WTC11 (cell line): ENCODE measurements at places on chromosomes 4 and X. TPM values are rescaled to one million over a fixed set of nuclear protein-coding genes. Genes with fewer than 3 reads are reported as not detected.

CD40LG gene
- total RNA-seq = 0.11 TPM in 1 of 3 replicates, not detected in the others

GPR173 gene
- total RNA-seq = 7.3 to 11.0 TPM (median 9.3 TPM) in 3 replicates

CENPVL1 gene
- 3.1 to 3.7 TPM (median 3.5 TPM) in 3 replicates for total RNA-seq

TKTL1 gene
- total RNA-seq = 0.46 to 0.53 TPM in 2 of 3 replicates, not detected in the other

POU3F4 gene
- total RNA-seq = 3.3 to 3.6 TPM (median 3.6 TPM) in 3 replicates

TLR1 gene
- 0.28 to 0.34 TPM in 2 of 3 replicates, not detected in the other for total RNA-seq

ADAMTS3 gene
- total RNA-seq = 3.2 to 4.4 TPM (median 3.8 TPM) in 3 replicates

GRCh38 chr4:1207603-1208265 is 35.4 kb upstream of the SPON2 start:
- H3K27me3 ChIP-seq = no peaks in the 10 kb centered on the region
- H3K27ac ChIP-seq = no peak overlapping the region
- no peaks in the 10 kb centered on the region for H3K4me1 ChIP-seq
- peaks cover 2% of the 10 kb centered on the region; the same call in 1 of the 2 replicates for H3K36me3 ChIP-seq

DNA sequence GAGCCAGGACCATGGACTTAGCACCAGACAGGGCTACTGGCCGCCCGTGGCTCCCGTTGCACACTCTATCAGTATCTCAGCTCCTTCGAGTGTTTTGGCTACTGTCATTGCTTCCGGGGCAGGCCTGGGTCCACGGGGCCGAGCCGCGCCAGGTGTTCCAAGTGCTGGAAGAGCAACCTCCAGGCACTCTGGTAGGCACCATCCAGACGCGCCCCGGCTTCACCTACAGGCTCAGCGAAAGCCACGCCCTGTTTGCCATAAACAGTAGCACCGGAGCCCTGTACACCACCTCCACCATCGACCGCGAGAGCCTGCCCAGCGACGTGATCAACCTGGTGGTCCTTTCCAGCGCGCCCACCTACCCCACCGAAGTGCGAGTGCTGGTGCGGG is 1.6 kb downstream of the FAT4 start:
- H3K27ac ChIP-seq = no peak overlapping the region
- H3K4me1 ChIP-seq = peaks cover 44% of the 10 kb centered on the region
- peak overlapping the region; percentile 88 for H3K4me3 ChIP-seq
- peak; percentile 52 for DNase-seq
- H3K36me3 ChIP-seq = peaks cover 20% of the 10 kb centered on the region
- H3K27me3 ChIP-seq = peaks cover 34% of the 10 kb centered on the region

- H3K4me3 ChIP-seq = no peak overlapping the region
- peaks cover 31% of the 10 kb centered on the region for H3K4me1 ChIP-seq
- no peak overlapping the region for H3K27ac ChIP-seq
- DNase-seq = no peak
- no peaks in the 10 kb centered on the region for H3K27me3 ChIP-seq
Measured at GRCh38 chrX:87621697-87622096, 104.1 kb downstream of the KLHL4 start.

- H3K27me3 ChIP-seq = no peaks in the 10 kb centered on the region
- no peak overlapping the region for H3K4me3 ChIP-seq
- no peak overlapping the region for H3K27ac ChIP-seq
- H3K4me1 ChIP-seq = peaks cover 4% of the 10 kb centered on the region; the same call in 1 of the 2 replicates
- no peaks in the 10 kb centered on the region for H3K36me3 ChIP-seq
Measured at GRCh38 chr4:95563638-95564337, 15.0 kb upstream of the UNC5C start.

DNA sequence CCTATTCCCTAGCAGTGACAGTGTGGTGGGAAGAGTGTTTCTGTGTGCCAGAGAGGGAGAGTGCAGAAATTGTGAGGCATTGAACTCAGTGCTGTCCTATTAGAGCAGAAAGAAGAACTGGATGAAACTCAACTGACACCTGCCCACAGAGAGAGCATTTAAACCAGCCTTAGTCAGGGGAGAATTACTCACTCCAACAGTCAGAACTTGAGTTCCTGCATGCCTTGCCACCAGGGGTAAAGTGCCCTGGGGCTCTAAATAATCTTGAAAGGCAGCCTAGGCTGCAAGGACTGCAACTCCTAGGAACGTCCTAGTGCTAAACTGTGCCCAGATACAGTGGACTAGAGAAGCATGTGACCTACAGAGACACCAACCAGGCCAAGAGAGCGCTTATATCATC is 12.8 kb downstream of the CYSLTR1 start:
- DNase-seq = no peak
- no peak overlapping the region for H3K27ac ChIP-seq
- H3K4me1 ChIP-seq = peaks cover 4% of the 10 kb centered on the region

GRCh38 chrX:30913492-30913891 is 24.4 kb upstream of the TAB3 start:
- H3K36me3 ChIP-seq = no peaks in the 10 kb centered on the region
- peaks cover 8% of the 10 kb centered on the region for H3K4me1 ChIP-seq
- H3K27me3 ChIP-seq = no peaks in the 10 kb centered on the region
- DNase-seq = no peak
- H3K27ac ChIP-seq = no peak overlapping the region

- H3K36me3 ChIP-seq = peaks cover 33% of the 10 kb centered on the region
- no peaks in the 10 kb centered on the region for H3K27me3 ChIP-seq
- DNase-seq = no peak
- no peak overlapping the region for H3K4me3 ChIP-seq
- H3K4me1 ChIP-seq = peaks cover 55% of the 10 kb centered on the region
- H3K27ac ChIP-seq = no peak overlapping the region
Measured at GRCh38 chr4:12612876-12613275, 871.3 kb downstream of the RAB28 start.

GRCh38 chr4:173038192-173038896 is 130.3 kb upstream of the GALNT7 start:
- peaks cover 58% of the 10 kb centered on the region for H3K4me1 ChIP-seq
- DNase-seq = no peak
- no peaks in the 10 kb centered on the region; the same call in none of the 2 replicates for H3K36me3 ChIP-seq
- no peaks in the 10 kb centered on the region; the same call in 1 of the 2 replicates for H3K27me3 ChIP-seq
- H3K27ac ChIP-seq = peak overlapping the region; percentile 71

- no peak overlapping the region for H3K4me3 ChIP-seq
- no peaks in the 10 kb centered on the region for H3K27me3 ChIP-seq
- no peak for DNase-seq
- peaks cover 22% of the 10 kb centered on the region for H3K4me1 ChIP-seq
- peaks cover 4% of the 10 kb centered on the region for H3K36me3 ChIP-seq
Measured at GRCh38 chr4:86981789-86982188, 47.0 kb downstream of the AFF1 start.

DNA sequence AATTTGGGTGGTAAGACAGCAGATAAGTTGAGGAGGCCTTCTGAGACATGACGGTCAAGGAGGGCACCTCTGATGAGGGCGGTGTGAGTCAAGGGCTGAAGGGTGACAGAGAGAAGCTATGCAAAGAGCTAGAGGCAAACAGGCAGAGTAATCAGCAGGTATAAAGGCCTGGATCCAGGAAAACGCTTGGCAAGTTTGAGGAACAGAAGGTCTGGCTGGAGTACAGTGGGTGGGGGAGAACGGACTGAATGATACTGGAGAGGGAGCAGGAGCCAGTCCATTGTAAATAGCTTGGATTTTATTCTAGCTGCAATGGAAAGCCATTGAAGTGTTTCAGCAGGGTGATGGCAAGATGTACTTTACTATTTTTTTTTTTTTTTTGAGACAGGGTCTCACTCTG is 39.3 kb downstream of the RAB33B start:
- no peak overlapping the region for H3K4me3 ChIP-seq
- no peaks in the 10 kb centered on the region for H3K27me3 ChIP-seq
- no peak for DNase-seq
- H3K27ac ChIP-seq = peak overlapping the region; percentile 4; the same call in 1 of the 2 replicates
- H3K4me1 ChIP-seq = peaks cover 11% of the 10 kb centered on the region
- no peaks in the 10 kb centered on the region for H3K36me3 ChIP-seq

DNA sequence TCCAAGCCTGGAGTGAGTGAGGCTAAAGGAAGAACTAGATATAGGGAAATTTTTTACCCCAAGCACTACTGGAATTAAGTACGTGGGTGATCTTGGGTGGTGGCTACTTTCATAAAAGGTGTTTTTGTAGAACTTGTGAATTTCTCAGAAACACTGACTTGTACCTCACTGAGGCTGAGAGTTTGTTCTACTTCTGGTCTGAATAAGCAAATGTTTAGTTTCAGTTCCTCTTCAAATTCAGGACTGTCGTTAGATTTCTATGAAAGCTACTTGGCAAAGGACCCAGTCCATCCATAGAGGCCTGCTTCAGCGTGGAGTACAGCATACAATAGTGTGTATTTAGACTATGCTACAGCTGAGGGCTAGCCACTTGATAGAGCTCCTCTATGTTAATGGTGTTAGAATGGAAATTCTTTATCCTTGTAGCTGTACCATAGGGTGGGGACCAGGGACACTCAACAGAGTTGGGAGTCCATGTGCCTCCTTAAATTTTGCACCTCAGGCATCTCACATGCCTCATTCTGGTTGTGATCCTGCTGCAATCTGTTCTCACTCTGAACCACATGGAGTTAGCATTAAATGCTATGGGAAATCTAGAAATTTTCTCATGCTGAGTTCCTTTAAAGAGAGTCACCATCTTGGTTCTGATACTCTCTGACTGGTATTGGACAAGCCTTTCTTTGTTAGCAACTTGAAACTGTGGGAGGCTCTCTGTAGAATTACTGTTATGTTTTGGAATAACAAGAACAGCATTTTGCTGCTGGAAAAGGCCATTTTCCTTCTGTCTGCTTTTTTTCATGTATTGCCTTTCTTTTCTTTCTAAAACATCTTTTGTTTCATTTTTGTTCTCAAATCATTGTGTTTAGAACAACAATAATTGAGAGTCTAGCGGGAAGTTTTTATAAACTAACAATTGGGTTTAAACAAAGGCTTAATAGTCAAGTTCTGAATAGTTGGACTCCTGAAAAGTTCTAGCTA is 86.8 kb downstream of the PDGFRA start:
- H3K36me3 ChIP-seq = no peaks in the 10 kb centered on the region
- H3K4me1 ChIP-seq = peaks cover 4% of the 10 kb centered on the region; the same call in 1 of the 2 replicates
- no peaks in the 10 kb centered on the region; the same call in 1 of the 2 replicates for H3K27me3 ChIP-seq
- DNase-seq = no peak
- no peak overlapping the region for H3K4me3 ChIP-seq

- no peak overlapping the region for H3K4me3 ChIP-seq
- no peak for DNase-seq
- no peaks in the 10 kb centered on the region for H3K36me3 ChIP-seq
- peaks cover 13% of the 10 kb centered on the region for H3K4me1 ChIP-seq
- no peak overlapping the region for H3K27ac ChIP-seq
Measured at GRCh38 chr4:3701271-3701734, 64.9 kb upstream of the ADRA2C start.

DNA sequence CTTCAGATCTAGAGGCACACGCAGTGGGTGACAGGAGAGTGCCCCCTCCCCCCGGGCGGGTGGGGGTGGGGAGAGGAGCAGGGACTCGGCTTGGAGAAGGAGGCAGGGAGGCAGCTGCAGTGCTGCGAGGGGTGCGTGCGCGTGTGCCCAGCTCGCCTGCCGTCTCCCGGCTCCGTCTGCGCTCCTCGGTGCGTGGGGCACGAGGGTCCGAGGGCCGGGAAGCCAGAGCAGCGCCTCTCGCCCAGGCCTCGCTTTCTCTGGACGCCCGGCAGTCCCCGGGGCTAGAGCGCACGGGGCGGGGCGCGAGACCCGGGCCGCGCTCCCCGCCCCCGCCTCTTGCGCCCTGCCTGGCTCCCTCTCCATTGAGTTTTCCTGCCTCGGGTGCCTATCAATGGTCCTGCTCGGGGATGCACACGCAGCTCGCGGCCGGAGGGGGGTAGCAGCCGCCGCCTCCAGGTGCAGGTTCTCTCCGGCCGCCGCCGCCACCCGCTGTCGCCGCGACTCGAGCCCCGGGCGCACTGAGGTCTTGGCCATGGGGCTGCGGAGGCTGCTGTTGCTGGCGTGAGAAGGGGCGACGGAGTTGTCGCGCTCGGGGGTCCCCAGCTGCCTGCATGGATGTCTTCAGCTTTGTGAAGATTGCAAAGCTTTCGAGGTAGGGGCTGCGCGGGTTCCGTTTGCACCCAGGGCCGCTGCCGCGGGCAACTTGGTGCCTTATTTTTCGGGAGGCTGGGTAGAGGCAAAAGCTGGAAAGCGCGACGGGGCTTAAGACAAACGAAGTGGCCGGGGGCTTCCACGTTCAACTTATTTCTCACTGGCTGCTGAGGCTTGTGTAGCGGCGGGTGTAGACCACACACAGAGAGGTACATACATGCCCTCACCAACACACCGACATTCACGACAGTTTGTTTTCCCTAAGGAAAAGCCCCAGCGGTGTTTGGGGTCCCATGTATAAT is at the start of gene FRMPD4:
FRMPD4 (plus strand) TSS at position 113 of the 953 bp plus-strand sequence; CDS start at position 612, 499 bp downstream.
- H3K4me3 ChIP-seq = peak within 1 kb of the TSS; percentile 90
- H3K36me3 ChIP-seq = no peaks in the 10 kb centered on the region
- H3K4me1 ChIP-seq = peaks cover 20% of the 10 kb centered on the region
- peak; percentile 56 for DNase-seq
- no peak within 1 kb of the TSS for H3K27ac ChIP-seq

DNA sequence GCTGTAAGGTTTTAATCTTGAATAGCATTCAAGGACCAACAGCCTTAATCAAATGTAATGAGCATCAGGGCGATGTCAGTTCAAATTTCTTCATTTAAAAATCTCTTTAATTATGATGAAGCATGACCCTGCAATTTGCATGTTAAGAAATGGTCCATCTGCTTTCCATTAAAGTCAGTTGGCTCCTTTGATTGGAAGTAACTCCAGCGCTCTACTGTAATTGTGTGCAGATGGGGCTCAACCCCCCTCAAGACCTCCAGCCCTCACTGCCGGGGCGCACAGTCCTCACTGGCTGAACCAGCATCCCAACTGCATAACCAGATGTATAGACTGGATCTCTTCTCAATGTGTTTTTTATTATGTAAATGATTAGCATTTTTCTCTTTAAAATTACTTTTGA is 126.9 kb downstream of the VCX3B start:
- H3K36me3 ChIP-seq = peaks cover 16% of the 10 kb centered on the region
- no peaks in the 10 kb centered on the region for H3K27me3 ChIP-seq
- DNase-seq = no peak
- no peak overlapping the region for H3K27ac ChIP-seq

GRCh38 chr4:78480286-78480685 is 71.3 kb upstream of the ANXA3 start:
- H3K4me3 ChIP-seq = no peak overlapping the region
- no peaks in the 10 kb centered on the region for H3K27me3 ChIP-seq
- H3K4me1 ChIP-seq = no peaks in the 10 kb centered on the region
- H3K36me3 ChIP-seq = peaks cover 42% of the 10 kb centered on the region
- DNase-seq = no peak

DNA sequence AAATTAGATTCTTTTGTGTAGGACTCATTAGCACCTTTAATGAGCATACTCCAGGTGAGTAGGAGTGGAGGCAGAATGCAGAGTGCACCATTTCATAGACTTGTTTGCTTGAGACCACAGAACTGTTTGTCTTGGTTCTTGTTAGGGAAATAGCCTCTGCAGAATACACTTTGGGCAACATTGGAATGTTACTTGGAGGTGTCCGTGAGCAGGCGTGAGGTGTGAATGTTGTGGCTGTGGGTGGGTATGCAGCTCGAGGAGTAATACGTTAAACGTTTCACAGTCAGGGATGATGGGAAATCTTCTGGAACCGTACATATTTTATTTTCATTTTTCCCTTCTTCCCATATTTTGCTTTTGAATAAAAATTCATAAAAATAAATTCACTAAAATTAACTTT is 31.6 kb downstream of the PAQR3 start:
- H3K36me3 ChIP-seq = peaks cover 5% of the 10 kb centered on the region; the same call in 1 of the 2 replicates
- DNase-seq = no peak
- H3K27me3 ChIP-seq = no peaks in the 10 kb centered on the region
- H3K27ac ChIP-seq = no peak overlapping the region

GRCh38 chr4:152256996-152257395 is 278.9 kb downstream of the FBXW7 start:
- no peak for DNase-seq
- peaks cover 16% of the 10 kb centered on the region for H3K36me3 ChIP-seq
- peaks cover 4% of the 10 kb centered on the region for H3K4me1 ChIP-seq
- no peak overlapping the region for H3K4me3 ChIP-seq
- no peaks in the 10 kb centered on the region; the same call in 1 of the 2 replicates for H3K27me3 ChIP-seq
